ENCODE measurements at places on chromosomes 7 and 10.

GRCh38 chr7:98626460-98627412 is 9.7 kb downstream of the NPTX2 start:
- no peak for DNase-seq

- no peak for DNase-seq
Observed at GRCh38 chr7:2640482-2640830, 8.7 kb downstream of the TTYH3 start.

DNA sequence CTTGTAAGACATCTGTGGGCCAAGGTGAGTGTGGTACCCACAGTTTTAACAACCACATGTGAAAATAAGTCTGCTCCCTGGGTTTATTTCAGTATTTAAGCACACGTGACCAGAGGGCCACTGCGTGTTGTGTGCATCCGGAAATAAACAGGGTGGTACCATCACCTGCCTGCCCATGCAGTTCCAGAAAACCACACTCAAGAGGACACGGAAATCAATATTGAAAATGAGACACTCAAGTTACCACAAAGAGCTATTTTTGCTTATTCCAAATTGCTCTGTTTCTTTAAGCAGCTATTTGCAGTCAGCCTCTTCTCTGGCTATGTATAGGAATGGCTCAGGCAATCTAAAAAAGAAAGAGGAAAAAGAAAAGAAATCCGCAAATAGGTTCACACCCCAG is 71.8 kb upstream of the LOXL4 start:
- no peak for DNase-seq

GRCh38 chr7:127968547-127968946 is 62.7 kb downstream of the LRRC4 start:
- DNase-seq, result no peak

DNA sequence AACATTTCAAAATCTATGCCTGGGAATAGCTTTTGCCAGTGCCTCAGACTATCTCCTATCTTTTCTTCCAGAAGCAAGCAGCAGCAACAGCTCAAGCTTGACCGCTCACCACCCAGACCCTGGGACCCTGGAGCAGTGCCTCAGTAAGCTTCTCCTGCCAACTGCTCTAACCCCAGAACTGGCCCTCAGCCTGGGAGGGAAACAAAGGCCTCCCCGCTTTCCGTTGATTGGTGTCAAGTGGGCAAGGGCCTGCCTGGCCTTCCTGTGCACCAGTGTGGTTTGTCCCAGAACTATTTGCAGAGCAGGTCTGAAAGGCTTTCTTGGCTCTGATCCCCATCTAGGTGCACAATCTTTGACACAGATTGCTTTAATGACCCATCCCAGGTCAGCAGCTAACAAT is 3.3 kb upstream of the ATP6V0A4 start:
- DNase-seq, result no peak

DNA sequence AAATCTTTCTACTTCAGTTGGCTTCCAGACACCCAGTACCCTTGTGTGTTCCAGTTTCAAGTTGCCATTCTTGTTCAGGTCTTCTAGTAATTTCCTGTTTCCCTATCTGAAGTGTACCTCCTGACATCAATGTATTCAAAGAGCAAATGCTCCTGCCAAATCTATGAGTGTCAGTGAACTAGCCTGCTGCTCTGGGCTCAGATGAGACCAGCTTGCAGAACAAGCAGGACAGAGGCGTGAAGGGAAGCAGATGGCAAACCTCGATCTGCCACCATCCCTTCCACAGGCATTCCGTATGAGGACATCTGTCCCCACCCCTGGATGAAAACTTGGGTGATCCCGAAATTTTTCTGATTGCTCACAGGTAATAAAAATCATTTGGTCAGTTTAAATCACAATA is 4.4 kb upstream of the MPP7 start:
- DNase-seq, result no peak

GRCh38 chr10:91690412-91690811 is 57.5 kb upstream of the PPP1R3C start:
- no peak for DNase-seq

DNA sequence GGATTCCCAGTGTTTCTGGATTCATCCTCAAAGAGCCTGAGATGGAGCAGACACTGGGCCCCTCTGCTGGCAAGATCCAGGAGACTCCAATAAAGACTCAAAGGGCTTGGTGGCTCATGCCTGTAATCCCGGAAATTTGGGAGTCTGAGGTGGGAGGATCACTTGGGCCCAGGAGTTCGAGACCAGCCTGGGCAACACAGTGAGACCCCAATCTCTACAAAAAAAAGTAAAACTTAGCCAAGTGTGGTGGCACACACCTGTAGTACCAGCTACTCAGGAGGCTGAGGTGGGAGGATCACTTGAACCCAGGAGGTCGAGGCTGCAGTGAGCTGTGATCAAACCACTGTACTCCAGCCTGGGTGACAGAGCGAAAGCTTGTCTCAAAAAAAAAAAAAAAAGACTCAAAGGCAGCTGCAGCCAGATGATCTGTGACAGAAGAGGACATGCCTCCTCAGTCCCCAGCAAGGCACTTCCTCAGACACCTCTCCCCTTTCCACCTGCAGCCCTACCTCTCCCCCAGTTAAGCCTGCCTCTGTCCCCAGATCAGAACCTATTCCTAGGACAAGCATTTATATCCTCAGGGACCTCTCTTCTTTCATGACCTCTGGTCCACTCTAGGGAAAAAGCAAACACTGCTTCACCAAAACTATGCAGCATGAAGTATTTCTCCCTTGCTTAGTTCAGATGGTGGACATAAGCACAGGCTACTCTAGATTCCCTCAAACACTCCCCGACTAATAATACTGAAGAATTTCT is 27.9 kb downstream of the PDLIM1 start:
- DNase-seq, result no peak

GRCh38 chr7:134458806-134459698 is at the start of gene AKR1B1:
Gene AKR1B1 (minus strand): TSS chr7:134459100. CDS start chr7:134459062, 38 bp downstream.
- DNase-seq, result peak; percentile 79

DNA sequence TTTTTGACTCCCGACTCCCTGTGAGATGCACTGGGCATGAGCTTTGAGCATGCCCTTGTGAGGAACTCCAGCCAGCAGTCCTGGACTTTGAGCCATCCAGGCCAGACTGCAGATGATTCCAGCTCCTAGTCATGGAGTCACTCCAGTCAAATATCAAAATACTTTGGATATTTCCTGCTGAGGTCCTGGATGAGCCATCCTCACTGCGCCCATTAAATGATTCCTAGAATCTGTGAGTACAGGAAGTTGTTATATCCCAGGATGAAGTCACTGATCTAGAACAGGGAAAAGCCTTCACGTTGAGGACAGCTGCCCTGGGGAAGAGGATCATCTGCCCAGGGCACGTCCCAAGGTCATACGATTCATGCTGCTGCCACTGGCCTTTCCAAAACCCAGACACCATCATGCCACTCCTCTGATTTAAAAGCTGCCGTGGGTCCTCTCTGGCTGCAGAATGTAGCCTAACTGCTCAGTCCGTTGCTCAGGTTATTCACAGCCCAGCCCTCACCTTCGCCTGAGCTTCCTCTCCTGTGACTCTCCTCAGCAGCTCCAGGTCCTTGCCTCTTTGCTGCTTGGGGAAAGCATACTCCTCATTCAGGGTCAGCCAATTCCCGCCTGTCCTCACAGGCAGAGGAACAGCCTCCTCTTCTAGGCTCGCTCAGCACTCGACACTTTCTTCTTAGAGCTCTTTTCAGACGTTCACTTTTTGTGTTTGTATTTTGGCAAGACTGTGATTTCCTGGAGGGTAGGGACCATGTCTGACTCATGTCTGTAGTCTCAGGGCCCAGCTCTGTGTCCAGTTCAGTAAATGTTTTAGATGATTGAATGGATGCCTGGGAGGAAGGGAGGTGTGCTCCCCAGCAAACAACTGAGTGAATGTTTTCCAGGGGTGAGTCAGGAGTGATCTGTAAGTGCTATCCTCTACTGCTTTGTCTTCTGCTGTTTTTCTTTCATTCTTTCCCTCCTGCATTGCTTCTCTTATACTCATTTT is 157.8 kb downstream of the SNX10 start:
- DNase-seq, result no peak

DNA sequence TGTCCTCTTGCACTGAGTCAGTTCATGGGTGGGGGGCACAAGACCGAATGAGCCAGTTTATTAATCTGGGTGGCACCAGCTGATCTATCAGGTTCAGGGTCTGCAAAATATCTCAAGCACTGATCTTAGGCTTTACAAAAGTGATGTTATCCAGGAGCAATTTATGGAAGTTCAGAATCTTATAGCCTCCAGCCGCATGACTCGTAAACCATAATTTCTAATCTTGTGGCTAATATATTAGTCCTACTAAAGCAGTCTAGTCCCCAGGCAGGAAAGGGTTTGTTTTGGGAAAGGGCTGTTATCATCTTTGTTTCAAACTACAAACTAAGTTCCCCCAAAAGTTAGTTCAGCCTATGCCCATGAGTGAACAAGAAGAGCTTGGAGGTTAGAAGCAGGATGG is 33.9 kb downstream of the AKR1C8 start:
- DNase-seq, result no peak

DNA sequence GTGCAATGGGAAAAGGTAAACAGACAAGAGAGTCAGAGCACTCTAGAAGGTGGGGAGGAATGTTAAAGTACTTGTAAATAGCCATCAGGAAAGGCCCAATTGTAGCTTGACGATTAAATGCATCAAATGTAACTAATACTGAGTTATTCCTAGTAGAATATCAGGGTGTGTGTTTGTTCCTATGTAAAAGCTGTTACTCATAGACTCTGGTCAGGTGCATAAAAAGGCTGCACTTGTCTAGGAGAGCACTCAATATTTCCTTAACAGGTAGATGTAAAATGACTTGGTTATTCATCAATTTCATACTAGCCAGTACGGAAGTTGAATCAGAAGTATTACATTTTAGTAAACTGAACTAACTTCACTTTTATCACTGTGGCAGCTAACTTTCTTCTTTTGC is 179.7 kb upstream of the AGR3 start:
- DNase-seq, result no peak

DNA sequence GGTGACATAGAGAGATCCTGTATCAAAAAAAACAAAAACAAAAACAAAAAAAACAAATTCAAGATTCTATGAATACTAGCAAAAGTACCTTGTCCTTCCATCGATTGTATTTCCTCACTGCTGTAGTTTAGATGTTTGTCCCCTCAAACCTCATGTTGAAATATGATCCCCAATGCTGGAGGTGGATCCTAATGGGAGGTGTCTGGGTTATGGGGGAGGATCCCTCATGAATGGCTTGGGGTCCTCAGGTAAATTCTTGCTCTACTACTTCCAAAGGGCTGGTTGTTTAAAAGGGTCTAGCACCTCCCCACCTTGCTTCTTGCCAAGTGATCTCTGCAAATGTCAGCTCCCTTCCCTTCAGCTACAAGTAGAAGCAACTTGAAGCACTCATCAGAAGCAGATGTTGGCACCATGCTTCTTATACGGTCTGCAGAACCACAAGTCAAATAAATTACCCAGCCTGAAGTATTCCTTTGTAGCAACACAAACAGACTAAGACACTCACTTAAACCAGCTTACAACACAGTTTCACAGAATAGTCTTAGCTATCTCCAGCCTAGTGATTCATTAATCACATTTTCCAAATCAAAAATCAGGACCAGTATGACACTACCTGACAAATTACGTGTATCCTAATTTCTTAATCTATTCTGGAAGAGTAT is 20.7 kb downstream of the ABI1 start:
- DNase-seq, result no peak

DNA sequence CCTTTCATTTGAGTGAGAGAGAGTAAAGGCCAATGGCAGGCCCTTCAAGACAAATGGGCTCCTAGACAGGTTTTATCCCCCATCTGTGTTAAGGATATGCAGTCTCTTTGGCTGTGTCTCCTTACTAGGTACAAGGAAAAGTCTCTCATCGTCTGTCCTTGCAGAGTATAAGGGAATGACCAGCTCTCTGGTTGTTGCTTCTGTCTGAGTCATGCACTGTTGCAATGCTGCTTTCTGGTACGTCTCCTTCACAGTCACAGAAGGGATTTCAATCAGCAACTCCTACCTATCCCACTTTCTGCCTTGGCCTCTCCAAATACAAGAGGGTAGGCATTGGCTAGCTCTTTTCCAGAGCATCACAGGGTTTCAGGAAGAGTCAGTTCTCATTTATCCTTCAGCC is 48.1 kb downstream of the CTTNBP2 start:
- no peak for DNase-seq

GRCh38 chr10:54800741-54801421 is at the start of gene PCDH15:
Gene PCDH15 (minus strand): TSS chr10:54801231. CDS start chr10:54664262, 136,969 bp downstream.
- DNase-seq, result peak; percentile 74

GRCh38 chr7:27739301-27739908 is 557 bp upstream of the TAX1BP1 start:
- DNase-seq, result no peak

- no peak for DNase-seq
Observed at GRCh38 chr10:130453036-130453720, 317.0 kb downstream of the GLRX3 start.

DNA sequence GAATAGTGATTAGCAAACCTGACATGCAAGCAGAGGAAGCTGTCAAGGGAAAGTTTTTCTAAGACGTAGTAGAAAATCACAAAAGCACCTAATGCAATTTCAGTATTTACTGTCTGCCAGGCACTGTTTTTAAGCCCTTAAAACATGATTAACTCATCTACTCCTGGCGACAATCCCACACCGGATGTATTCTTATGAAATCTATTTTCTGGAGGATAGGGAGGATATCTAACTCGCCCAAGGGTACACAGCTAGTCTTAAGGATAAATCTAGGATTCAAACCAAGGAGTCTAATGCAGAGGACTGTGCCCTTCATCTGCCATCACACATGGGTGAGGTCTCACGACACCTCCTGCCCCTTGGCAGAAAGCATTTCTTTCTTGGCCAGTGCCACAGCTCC is 47.8 kb upstream of the FIGNL1 start:
- no peak for DNase-seq

DNA sequence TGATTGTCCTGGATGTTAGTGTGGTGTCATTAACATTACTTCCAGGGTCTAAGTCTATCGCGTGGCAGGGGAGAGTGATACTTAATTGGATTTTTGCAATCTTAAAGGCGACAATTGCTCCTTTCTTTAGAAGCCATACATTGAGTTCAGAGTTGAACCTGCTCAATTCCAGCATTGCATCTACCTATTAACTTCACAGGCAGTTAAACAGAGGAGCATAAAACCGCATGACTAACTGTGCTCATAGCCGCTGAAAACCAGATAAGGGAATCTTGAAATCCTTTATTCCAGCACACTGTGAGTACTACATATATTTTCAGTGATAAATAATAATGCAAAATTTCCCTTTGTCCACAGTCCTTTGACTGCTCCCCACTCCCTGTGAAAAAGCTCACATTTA is 255.3 kb downstream of the STK31 start:
- no peak for DNase-seq

DNA sequence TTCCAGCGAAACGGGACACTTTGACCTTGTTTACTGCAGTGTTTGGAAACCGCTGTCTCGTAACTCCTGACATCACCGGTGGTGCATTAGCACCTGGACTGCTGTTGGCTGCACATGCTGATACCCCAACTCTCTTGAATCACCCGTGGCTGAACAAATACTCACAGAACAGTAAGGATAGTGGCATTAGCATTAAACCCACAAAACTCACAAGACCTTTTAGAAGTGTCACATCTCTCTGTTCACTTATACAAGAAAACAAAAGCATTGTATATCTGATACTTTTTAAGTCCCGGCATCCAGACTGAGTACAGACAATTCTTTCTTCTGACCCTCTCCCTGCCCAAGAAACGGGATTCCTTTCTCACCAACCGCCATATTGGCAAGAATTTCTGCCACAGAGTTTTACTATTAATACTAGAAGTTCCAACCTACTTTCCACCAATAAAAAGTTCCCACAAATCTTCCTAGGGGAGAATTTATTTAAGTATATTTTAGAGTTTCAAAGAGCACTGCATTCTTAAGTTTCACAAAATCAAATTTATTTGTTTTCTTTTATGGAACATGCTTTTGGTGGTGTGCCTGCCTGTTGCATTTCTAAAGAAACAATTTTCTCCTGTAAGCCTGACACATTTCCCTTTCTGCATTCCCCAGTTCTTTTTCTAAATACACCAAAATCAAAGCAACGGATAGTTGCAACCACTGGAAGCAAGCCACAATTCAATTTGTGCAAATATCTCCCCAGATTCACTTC is 208.4 kb upstream of the KLF14 start:
- no peak for DNase-seq
